ENCODE measurements at places on chromosomes 3 and 15.

DNA sequence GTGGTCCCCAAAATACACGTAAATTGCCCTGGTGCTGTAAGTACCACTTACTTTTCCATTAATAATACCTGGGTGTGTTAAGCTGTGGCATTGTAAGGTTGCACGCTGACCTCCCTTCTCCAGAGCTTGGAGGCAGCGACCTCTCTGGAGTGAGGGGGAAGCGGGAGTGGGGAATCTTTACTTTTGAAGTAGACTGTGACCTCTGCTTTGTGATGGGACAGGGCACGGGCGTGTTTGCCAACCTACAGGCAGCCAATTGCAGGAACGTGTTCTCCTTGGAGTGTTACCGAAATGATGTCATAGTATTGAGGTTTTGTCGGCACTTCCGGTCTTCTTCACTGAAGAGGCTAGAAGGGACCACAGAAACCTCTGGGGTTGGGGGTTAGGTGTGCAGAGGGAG is 227.3 kb upstream of the C2CD4B start:
- DNase-seq = peak; percentile 53

DNA sequence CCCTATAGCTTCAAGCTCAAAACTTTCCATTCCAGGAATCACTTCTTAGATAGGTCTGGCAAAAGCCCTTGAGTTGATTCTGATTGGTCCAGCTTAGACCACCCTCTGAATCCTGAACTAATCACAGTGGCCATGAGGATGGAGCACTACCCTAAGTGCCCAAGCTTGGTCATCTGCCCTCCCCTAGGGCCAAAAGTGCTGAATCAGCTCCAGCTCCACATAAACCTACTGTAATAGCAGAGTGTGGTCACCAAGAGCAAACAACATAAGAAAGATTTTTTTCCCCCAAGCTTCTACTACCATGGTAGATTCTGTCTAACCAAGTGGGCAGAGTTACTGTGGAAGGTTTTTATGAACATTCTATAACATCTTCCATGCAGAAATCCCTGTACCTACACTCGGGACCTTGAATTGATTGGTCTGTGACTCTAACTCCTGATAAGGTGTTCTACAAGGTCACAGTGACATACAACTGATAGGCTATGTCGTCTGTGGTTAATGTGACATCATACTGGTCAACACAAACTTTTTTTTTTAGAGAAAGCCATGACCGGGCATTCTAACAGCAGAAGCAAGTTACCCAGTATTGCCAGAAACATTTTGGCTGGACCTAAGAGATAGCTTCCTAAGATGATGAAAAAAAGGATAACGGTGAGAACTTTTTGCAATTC is 320.9 kb downstream of the MAGI1 start:
- DNase-seq = no peak

DNA sequence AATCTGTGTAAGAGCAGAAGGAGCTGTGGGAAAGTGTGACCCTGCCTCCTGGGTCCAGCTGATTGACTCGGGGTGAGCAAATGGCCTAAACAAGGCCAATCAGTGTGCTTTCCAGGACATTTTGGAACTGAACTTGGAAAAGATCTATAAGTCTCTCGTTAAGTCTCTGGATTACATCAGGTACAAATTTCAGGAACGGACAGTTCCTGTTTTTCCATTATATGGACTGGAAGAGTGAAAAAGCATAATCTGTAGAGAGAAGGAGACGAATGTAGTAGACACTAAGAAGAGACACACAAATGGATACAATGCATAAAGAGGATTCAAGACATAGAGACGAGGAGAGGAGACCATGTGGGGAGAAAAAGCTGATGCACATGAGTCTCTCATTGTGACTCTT is 167.3 kb downstream of the C3orf70 start:
- no peak for DNase-seq

- no peak for DNase-seq
Observed at GRCh38 chr3:38257583-38257982, 8.0 kb upstream of the SLC22A13 start.

DNA sequence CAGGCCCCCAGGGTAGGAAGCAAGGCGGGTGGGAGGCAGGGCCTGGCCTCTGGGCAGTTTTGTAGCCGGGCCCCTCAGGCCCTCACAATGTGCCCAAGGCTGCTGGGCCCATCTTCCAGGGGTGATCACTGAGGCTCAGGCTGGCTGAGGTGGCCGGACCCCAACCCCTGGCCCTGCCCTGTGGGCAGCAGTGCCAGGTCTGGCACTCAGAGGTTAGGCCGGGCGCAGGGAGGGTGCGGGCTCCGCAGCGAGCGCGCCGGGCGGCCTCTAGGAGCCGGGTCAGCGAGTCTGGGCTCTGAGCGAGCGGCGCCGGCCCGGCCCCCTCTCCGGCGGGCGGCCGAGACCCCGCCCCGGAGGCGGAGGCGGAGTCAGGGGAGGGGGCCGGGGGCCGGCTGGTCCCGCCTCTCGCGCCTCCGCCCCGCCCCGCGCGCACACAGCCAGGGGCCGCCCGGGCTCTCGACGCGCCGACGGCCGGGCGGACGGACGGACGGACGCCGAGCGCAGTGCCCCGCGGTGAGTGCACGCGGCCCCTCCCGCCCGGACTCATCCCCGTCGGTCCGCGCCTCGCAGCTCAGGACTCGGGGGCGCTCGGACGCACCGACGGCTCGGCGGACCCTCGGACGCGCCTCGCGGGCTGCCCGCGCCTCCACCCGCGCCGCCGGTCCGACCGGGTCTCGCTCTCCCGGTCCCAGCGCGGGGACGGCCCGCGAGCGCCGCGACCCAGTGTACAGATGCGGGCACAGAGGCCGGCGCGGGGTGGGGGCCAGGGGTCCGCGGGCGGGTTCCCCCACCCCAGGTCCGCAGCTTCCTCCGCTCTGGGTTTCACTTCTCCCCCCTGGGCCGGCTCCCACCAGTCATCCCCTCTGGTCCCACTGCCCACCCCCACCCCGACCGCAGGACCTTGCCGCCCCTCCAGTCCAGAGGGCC is at the start of gene FBLN2:
FBLN2 (plus strand) TSS at position 430 of the 927 bp plus-strand sequence. CDS start 21,231 bp downstream, outside the sequence.
- peak; percentile 72 for DNase-seq

GRCh38 chr3:160003520-160004128 is 15.0 kb downstream of the IL12A start:
- DNase-seq = peak; percentile 72

DNA sequence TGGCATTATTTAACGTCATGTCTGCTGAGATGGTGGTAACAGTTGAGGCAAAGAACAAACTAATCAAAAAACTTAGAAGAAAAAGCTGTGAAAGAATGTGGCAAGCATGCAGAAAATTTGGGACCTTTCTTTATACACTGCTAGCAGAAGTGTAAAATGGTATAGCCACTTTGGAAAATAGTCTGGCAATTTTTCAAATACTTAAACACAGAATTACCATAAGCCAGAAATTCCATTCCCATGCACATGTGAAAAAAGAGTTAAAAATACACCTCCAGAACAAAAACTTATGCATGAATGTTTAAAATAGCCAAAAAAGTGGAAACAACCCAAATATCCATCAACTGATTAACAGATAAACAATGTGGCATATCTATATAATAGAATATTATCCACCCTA is 613.3 kb downstream of the TBL1XR1 start:
- peak; percentile 46 for DNase-seq

GRCh38 chr3:192409201-192409837 is 318.0 kb downstream of the FGF12 start:
- DNase-seq = peak; percentile 18

GRCh38 chr3:152970851-152971250 is 135.9 kb downstream of the P2RY1 start:
- no peak for DNase-seq

DNA sequence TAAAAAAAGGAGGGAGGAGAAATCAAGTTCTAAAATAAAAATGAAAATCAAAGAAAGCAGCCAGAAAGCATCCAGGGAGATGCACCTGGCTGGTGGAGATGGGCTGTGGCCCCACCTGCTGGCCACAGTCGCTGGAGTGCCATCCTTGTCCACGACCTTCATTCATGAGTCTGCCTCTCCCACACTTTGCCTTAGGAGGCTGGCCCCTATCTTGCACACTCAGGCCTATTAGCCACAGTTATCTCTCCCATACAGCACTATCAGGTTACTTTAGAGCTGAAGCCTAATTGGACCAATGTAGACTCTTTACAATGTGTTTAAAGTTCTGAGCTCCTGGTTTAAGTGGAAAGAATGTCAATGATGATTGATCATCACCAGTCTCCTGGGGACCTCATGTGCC is 392.0 kb upstream of the RORA start:
- DNase-seq = peak; percentile 22

- DNase-seq = no peak
Observed at GRCh38 chr3:45565342-45565741, 29.2 kb upstream of the LIMD1 start.

DNA sequence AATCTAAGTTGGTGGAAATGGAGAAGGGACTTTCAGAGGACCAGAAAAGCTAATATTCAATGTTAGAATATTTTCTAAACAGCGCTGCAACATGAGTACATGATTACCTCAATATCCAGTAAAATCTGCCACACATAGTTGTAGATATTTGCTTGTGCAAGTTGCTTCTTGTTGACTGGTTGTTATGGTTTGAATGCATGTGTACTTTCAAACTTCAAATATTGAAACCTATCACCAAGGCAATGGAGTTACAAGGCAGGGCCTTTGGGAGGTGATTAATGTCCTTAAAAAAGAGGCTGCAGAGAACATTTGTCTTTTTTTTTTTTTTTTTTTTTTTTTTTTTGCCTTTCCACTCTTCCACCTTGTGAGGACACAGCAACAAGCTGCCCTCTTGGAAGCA is 49.9 kb downstream of the TMCO5A start:
- DNase-seq = no peak

GRCh38 chr3:158430448-158430847 is 140.5 kb upstream of the MLF1 start:
- no peak for DNase-seq

GRCh38 chr15:47661661-47662180 is 55.6 kb upstream of the SEMA6D start:
- no peak for DNase-seq

GRCh38 chr15:68404056-68404798 is 27.7 kb downstream of the ITGA11 start:
- DNase-seq = no peak

DNA sequence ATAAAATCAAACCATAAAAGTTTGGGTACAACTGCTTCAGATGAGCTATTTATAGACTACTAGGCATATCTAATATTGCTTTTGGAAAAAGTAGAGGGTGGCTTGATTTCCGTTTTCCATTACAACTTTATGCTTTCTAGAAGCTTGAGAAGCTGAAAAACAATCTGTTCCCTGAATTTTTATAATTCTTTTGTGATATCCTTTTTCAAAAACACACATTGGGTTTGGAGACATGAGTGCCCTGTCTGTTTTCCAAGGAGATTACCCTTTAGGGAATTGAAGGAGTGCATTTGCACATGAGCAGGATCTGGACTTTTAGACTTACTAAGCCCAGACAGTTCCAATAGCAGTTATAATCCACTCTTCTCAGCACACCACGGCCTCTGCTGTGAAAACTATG is 49.5 kb upstream of the FILIP1L start:
- DNase-seq = no peak

GRCh38 chr3:182478369-182478768 is 314.9 kb upstream of the ATP11B start:
- no peak for DNase-seq
